Hematopoietic multipotent progenitor cell treated with erythropoietin and hydrocortisone succinate and interleukin-3 and kit ligand, for 8 days (in vitro differentiated cells): ENCODE measurements at places on chromosomes 11 and 22.
A peak's percentile ranks its signal among the peaks of the same experiment; 100 is the strongest.

GRCh38 chr22:41848468-41848867 lies 15.6 kb downstream of the SREBF2 start:
- DNase-seq: peak; percentile 85

DNA sequence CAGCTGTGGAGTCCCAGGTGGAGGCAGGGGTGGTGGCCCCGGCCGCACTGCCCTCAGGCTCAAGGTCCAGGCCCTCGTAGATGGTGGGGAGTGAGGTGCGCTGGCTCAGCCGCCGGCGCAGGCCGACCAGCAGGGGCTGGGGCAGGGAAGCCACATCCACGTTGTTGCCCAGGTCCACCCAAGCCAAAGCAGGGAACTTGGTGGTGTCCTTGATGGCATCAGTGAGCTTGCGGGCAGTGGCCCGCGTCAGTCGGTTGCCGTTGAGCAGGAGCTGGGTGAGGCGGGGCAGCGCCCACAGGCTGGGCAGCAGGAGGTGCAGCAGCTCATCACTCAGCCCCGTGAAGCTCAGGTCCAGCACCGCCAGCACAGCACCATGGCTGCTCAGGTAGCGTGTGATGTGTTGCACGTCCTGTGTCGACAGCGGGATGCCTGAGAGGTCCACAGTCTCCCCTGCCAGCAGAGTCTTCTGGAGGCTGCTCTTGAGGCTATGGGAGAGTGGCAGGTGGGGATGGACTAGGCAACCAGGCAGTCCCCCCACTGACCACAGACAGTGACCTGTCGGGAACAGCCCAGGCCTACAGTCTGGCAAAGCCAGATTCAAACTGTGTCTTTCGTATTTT lies 6.8 kb downstream of the LRRC75B start:
- no peak for DNase-seq

- DNase-seq: no peak
Measured at GRCh38 chr11:11416917-11417316, 63.9 kb upstream of the CSNK2A3 start.

GRCh38 chr11:88651556-88651955 lies 314.0 kb upstream of the CTSC start:
- no peak for DNase-seq

- peak; percentile 78 for DNase-seq
Measured at GRCh38 chr11:119094816-119095065, 6.9 kb downstream of the DPAGT1 start.

DNA sequence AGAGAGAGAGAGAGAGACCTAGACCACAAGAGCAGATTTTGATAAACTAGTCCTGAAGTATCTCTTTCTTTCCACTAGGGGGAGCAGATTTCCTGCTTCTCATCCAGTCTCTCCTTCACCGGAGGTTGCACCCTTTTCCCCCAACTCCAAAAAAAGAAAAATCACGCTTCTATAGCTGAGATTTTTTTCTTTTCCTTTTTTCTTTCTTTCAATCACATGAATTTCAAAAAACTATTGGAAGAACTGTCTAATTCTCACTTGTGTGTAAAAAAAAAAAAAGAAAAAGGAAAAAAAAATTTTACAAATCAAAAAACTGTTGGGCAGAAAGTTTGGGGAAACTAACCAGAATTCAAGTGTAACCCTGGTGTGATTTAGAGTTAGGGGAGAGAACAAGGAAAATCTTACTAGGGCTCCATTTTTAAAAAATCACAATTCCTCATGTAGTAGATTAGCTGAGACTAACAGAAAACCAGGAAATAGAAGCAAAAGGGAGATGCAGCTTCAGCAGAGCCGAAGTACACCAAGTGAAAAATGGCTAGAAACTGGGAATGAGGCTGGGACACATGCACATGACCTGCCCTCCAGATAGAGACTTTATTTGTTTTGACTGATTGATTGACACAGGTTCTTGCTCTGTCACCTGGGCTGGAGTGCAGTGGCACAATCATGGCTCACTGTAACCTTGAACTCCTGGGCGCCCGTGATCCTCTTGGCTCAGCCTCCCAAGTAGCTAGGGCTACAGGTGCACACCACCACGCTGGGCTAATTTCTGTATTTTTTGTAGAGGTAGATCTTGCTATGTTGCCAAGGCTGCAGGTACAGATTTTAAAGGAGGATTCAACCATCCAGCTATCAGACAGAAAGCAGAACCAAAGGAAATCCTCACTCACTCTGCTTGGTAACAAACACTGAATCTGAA lies 27.1 kb downstream of the SDHD start:
- DNase-seq: peak; percentile 65

DNA sequence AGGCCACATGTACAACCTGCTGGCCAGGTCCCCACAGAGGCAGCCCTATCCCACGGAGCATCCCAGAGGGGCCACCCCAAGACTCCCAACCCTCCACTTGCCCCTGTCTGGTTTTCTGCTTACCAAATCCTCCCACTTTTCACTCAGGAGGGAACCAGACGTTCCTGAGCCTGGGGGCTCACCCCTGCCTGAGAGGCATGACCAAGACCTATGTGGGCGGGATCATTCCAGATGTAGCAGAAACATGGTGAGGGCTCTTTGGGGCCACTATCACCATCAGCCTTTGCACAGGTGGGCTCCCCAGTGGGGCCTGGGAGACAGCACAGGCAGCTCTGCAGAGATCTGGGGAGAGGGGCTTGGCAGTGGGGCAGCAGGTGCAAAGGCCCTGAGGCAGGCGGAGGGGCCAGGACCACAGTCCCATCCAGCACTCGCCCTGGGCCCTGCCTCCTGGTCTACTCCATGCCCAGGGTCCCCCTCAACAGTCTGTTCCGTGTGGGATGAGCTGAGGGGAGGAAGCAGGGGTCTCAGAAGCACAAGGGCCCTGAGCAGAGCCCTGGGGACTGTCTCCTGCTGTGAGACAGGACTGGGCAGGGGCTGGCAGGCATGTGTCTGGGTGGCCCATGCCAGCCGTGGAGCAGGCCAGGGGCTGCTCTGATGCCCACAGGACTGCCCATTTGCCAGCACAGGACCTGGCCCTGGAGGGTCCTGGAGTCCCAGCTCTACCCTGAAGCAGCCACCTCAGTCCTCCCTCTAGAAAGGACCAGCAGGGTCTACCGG lies 9.4 kb downstream of the PIM3 start:
- no peak for DNase-seq

GRCh38 chr11:120605469-120605868 lies 93.9 kb downstream of the GRIK4 start:
- no peak for DNase-seq

DNA sequence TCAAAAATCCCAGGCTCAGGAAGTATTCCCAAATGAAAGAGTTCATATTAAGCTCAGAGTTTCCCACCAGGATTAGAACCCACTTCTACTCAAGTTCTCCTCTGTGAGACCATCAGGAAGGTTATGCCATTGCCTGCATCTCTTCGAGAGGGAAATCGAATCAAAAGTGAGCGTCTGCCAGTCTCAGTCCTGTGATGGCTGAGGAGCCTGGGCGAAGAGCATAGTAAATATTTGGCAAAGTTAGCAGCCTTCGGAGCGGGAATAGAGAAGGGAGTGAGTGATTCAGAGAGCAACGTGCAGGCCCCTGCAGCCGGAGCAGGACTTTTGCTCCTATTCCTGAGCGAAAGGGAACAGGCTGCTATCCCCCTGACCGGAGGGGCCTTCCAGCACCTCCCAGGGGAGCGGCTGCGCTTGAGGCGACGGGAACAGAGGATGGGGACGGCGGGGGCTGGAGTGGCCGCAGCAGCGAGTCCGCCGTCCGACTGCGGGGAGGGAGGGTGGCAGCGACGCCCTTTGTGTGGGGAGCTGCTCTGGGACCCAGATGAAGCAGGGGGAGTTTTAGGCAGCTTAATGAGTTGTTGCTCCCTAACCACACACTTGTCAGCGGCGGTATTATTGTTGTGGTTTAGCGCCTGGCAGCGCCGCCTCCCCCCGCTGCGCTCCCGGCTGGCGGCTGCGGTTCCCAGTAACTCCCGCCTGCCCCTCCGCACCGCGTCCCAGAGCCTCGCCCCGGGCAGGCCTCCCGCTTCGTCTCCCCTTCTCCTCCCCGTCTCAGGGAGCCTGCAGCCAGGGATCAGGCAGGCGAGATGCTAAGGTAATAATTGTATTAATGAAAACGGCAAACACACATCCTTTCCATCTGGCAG lies 21.7 kb upstream of the NRGN start:
- DNase-seq: no peak

DNA sequence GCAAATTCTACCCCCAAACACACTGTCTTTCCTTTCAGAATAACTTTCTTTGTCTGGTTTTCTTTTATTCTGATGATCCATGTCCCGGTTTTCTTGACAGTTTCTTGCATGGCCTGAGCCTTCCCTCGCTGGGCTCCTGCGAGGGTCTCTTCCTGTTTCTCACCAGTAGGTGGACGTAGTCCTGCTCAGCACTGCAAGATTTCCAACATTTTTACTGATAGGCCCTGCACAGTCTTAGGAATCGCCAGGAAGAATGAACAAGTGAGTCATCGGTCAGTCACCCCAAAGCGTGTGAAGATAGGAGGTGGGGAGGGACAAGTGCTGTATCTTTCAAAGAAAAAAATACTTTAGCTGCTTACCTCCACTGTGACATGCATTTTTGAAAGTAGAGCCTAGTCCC lies 16.9 kb upstream of the KIRREL3 start:
- no peak for DNase-seq
